ENCODE measurements at places on chromosomes 11 and 22.

DNA sequence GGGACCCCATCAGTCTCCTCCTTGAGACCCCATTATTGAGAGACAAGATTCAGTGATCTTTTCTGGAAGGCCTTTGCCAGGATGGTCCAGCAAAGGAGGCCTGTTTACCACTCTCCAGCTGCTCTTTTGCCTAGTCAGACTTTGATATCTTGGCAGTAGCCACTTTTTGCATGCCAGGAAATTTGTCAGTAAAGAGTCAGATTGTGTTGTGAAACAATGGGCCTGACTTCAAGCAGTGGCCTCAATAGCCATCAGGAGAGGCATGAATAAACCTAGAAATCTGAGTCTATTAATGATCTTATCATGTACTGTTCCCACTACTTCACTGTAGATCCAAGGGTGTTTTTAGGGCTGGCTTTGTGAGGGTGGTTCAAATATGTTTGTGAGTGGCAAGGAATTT, 479.4 kb downstream of the JRKL start:
- DNase-seq, result no peak

DNA sequence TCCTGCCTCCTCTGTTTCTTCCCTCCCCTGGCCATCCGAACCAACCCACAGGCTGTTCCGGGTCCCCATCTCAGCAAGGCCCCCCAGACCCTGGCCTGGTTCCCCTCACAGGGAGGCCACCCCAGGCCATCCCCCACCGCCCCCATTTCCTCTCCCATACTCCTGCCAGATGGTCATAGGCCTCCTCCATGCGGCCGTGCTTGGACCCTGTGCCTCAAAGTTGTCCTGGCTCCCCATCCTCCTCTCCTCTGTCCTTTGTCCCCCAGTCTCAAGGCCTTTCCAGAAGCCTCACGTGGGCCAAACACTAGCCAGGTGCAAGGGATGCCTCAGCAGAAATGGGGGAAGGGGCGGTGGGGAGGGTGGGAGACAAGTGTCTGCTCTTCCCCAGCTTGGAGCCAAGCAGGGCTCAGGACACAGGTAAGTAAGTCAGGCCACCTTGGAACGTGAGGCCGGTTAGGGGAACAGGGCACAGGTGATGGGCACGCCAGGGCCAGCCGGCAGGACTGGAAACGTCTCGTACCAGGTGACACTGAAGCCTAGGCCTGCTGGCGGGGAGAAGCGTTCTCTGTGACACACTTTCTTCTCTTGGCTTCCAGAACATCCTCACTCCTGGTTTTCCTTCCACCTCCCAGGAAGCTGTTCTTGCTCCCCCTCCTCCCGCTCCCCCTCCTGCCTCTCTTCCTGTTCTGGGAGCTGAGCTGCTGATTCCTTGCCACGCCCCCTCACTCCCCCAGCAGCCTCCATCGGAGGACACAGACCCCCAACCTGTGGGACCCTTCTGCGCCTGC, 31.5 kb upstream of the SLC22A12 start:
- DNase-seq, result no peak

- no peak for DNase-seq
Measured at GRCh38 chr11:65794570-65795510, 8.0 kb downstream of the OVOL1 start.

- no peak for DNase-seq
Measured at GRCh38 chr11:35798423-35798822, 135.8 kb downstream of the TRIM44 start.

GRCh38 chr11:107263844-107264563, 193.6 kb downstream of the CWF19L2 start:
- no peak for DNase-seq
